Stimulated activated CD4-positive, alpha-beta T cell treated with anti-CD3 and anti-CD28 coated beads, Interleukin-12 subunit alpha, Interleukin-12 subunit beta, amount 100 ng/mL, for 48 hours (primary cell): ENCODE measurements at places on chromosomes 7 and 10.

DNA sequence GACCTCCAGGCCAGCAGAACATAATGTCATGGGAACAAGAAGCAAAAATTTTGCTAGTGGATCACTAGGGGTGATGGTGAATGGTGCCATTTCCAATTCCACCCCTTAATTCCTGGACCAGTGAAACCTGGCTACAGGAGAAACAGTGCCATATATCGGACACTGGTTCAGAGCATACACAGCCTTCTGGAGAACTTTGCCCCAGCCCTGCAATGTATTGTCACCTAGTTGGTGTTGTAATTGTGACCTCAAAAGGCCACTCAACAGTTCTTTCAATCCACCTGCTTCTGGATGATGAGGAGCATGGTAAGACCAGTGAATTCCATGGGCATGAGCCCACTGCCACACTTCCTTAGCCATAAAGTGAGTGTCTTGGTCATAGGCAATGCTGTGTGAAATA lies 59.8 kb upstream of the AASS start:
- DNase-seq = no peak

GRCh38 chr10:61815496-61815895 lies 86.0 kb upstream of the ARID5B start:
- DNase-seq = no peak

DNA sequence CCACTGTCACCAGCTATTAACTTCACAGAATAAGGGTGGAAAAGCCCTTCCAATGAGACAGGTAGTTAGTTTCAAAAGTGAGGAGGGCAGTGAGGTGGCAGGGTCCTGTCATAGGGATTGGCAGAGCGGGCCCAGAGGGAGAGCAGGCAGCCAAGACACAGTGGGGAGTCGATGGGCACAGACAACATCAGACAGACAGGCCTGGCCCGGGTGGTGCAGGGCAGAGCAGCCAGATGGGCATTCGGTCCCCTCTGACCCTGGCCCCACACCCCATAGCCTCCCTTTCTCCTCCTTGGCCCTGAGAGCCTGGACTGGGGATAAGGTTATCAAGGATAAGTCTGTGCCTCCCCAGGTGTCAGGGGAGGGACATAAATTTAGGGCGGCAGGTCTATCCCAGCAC lies 31.4 kb upstream of the SMARCD3 start:
- DNase-seq = no peak

DNA sequence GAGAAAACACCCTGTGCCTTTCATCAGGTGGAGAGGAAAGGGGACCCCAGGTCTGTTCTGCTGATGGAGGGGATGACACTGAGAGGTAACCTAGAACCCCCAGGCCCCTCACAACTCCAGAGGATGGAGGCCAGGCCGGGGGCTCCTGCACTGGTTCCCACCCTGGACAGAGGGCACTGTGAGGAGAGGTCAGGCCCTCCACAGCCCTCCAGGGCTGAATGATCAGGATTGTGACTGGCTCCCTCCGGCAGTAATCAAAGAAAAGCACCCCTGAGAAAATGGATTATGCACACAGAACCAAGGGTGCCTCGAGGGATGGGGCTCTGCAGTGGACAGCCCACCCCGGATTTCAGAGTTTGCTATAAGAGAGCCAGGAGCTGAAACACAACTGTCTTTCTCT lies 502.8 kb downstream of the TCERG1L start:
- DNase-seq = no peak

DNA sequence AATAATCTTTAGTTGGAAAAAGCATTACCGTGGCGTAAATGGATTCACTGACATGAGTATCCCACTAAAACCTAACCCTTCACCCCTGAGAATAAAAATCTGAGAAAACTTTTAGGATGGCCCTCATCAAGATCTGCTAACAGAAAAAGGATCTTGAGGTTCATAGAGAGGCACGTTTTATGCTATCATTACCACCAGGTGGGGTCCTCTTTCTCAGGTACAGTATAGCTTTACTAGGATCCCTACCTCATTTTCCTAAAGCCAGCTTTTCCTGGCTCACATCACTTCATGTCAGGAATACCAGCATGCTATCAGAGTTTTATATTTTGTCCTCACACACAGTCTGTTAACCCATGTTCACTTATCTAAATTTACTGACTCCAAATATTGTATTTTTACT lies 173.7 kb downstream of the POM121L12 start:
- no peak for DNase-seq

DNA sequence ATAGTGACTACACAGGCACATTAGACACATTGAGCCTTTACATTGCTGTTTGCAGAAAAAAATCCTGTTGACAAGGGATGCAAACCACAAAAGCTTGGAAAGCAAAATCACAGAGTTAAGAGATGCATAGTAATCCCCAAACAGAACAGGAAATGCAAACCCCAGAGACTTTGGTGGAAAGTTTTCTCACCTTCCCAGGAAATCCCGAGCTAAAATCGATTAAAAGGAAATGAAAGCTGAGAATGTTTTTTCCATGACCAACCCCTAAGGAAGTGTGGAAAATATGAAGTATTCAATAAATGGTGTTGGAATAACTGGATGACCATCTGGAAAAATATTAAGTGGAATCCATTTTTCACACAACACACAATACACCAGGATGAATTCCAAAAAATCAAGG lies 598.7 kb downstream of the GRID1 start:
- no peak for DNase-seq

DNA sequence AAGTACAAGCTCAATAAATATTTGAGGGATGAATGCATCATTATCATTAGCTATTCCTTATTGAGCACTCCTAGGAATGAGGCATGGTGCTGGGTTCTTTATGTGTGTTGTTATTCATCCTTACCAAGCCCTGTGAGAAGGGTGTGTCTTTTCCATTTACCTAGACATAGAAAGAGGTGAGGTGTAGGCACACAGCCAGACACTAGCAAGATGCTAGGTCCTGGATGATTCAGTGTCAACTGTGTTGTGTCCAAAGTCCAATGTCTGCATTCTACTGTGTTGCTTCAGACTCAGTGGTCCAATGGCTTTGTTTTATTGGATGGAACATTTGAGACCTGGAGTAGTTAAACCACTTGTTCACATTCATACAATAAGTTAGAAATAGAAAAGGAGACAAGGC lies 605.5 kb downstream of the LRMDA start:
- no peak for DNase-seq

DNA sequence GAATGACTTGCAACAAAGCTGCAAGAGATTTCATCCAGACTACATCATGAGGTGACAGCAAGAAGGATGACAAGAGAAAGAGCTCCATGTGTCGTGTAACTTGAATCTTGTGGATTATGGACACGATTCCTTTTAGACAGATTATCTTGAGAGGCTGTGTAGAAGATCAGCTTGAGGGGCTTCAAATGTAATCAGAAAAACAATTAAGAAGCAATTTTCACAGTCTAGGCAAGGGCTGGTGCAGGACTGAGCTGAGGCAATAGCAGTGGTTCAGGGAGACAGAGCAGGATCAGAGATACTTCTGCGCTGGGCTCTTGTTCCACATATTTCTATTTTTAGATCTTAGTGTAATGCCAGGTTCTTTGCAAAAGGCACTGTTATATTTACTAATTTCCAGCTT lies 253.0 kb upstream of the COBL start:
- DNase-seq = no peak

DNA sequence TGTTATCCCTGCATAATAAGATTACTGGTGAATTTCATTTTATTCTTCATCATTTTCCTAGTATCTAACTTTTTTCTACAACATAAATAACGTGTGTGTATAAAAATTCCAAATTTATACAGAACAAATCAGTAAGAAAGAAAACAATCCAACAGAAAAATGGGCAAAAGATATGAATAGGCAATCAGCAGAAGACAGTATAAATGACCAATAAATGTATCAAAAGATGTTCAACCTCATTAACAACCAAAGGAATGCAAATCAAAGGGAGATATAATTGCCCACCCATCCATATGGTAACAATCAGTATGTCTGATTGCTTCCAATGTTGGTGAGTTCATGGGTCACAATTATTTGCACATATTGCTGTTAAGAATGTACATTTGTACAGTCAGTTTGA lies 13.5 kb downstream of the ERLIN1 start:
- DNase-seq = no peak

- no peak for DNase-seq
Measured at GRCh38 chr7:24378871-24379616, 95.1 kb downstream of the NPY start.
